Stimulated activated CD4-positive, alpha-beta T cell treated with anti-CD3 and anti-CD28 coated beads, Interleukin-1b, Interleukin-23, amount 100 ng/mL, for 4 hours (primary cell): ENCODE measurements at places on chromosomes 2 and 18.

- no peak for DNase-seq
Measured at GRCh38 chr18:63237881-63238692, 81.5 kb downstream of the BCL2 start.

DNA sequence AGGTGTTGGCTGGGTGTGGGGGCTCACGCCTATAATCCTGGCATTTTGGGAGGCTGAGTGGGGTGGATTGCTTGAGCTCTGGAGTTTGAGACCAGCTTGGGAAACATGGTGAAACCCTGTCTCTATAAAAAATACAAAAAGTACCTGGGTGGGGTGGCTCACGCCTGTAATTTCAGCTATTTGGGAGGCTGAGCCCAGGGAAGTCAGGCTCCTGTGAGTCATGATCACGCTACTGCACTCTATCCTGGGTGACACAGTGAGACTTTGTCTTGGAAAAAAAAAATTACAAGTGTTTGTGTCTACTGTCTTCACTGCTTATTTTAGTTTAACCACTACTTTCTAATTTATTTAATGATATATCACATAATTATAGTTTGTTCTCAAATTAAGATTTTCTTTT, 62.7 kb upstream of the DOCK10 start:
- no peak for DNase-seq

GRCh38 chr18:58863539-58864145, 1.0 kb upstream of the ZNF532 start:
- no peak for DNase-seq

DNA sequence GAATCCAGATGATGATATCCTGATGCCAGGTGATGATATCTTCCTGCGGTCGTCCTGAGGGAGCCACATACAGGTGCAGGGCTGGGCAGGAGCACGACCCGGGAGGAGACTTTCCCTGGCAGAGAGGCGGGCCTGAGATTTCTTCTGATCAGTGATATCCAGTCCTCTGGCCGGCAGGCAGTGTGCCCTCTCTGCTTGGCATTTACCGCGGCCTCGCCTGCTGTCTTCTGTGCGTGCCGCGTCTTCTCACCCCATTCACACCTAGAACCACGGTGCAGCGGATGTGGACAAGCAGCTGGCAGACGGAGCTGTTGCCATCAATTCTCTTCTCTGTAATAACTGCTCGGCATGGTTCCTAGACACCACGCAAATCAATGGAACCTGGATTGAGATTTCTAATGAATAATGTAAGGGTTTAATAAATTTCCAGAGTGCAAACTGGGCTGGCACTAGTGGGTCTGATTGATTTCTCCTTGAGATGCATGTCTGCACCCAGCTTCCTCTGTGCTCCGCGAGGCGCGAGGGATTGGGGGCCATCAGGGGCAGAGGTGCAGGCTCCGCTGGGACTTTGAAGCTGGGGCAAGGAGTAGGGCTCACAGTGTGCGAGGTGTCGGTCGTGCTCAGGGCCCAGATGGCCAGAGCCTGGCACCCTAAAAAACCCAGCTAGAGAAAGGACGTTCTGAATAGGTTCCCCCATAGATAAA, 208.9 kb upstream of the HDAC4 start:
- DNase-seq: no peak

DNA sequence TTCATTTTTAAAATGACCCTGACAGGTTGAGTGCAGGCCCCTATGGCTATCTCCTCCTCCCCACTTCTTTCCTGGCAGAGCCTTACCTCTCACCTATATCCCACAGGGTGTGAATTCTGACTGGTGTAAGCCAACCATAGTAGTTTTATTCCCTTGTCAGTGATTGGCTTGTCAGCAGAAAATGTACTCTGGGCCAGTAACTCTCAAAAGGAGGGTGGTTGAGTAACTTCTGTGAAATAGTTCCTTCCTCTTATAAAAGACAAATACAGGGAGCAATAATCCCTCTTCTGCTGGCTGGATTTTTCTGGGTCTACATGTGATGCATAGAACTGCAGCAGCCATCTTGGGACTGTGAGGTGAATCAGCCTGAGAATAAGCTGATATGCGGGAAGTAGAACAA, 83.4 kb downstream of the RAPH1 start:
- DNase-seq: no peak

GRCh38 chr2:2742726-2743125, 411.7 kb upstream of the MYT1L start:
- DNase-seq: no peak

DNA sequence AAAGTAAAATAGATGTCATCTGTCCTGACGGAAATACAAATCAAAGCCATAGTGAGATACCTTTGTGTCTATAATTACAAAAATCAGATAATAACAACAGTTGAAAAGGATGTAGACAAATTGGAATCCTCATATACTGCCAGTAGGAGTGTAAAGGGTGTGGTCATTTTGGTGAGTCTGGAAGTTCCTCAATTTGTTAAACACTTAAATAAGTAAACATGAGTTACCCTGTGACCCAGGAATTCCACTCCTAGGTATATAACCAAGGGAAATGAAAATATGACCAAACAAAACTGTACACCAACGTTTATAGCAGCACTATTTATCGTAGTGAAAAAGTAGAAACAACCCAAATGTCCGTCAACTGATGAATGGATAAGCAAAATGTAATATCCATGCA, 24.0 kb downstream of the R3HDM1 start:
- no peak for DNase-seq

DNA sequence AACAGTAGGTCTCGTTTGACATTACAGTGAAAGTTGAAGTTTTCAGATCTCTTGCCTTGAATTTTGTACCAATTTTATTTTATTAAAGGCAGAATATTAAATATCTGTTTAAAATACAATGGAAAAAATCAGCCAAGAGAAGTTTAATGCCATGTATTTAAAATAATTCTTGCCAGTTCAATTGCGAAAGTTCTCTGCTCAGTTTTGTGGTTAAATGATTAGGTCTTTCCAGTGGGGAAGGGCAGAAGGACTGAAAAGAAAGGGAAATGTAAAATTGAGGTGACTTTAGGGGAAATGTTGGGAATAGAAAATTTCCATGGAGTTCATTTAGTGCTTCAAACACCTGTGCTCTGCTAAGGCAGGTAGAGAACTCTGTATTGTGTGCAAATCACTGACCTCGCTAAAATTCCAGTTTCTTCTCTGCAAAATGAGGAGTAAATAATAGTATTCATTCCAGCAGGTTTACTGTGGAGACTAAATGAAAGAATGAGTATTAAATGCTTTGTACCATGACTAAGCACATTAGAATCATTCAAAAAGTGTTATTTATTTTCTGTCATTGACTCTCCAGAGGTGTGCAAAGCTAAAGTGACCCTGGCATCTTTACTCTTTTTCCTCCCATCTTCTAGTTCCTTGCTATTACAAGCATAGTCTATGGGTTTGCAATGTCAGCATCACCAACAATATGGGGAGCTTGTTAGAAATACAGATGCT, 74.4 kb downstream of the KIAA1328 start:
- DNase-seq: no peak
